Aorta (tissue), 5 donors: ENCODE measurements at places on chromosomes 7 and 10. TPM values are rescaled to one million over a fixed set of nuclear protein-coding genes. Genes with fewer than 3 reads are reported as not detected.

JMJD1C gene
- 34.1 TPM for polyA plus RNA-seq

ARMS2 gene
- not detected for polyA plus RNA-seq

C10orf143 gene
- 7.5 TPM for polyA plus RNA-seq

ZNF32 gene
- 63.4 TPM for polyA plus RNA-seq

DNA2 gene
- 0.64 TPM for polyA plus RNA-seq

NUDT13 gene
- polyA plus RNA-seq = 2.4 TPM

AMPH gene
- 1.3 TPM for polyA plus RNA-seq

LRRC18 gene
- not detected for polyA plus RNA-seq

H2BK1 gene
- polyA plus RNA-seq = not detected

SH2B2 gene
- polyA plus RNA-seq = 2.4 TPM

AKR1D1 gene
- not detected for polyA plus RNA-seq

BAIAP2L1 gene
- 5.4 TPM for polyA plus RNA-seq

STAM gene
- 10.5 TPM for polyA plus RNA-seq
